NCI-H510A (cell line): ENCODE measurements at places on chromosomes 13 and 19.

DNA sequence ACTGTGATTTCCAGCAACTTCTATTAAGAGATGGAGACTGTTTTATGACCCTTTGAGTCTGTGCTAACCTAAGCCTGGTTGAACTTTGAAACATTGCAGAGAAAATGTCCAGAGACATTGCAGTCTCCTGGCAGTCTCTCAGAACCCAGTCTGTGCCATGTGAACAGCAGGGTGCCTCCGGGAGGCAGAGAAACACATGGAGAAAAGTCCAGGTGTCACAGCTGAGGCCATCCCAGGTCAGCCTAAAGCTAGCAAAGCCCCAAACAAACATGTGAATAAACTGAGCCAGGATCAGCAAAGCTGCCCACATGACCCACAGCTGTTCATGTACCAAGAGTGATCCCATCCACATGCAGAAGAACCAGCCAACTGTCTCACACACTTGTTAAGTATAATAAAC, 7.8 kb downstream of the CYP4F11 start:
- DNase-seq: no peak

DNA sequence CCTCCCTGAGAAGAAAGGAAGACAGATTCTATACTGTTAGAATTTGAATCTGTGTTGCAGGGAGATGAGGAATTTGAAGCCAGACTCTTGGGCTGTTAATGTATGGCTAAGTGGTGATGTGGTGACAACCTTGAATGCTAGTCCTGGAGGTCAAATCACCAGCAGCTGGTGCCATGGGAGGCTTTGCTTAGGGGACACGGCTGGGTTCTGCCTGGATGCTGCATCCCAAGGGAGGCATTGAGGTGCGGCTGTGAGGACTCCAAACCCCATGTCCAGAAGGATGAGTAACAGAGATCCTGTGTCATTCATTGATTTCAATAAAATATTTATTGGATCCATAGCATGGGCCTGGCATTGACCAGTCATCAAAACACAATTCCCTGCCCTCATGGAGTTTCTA, 42.3 kb downstream of the RFX2 start:
- no peak for DNase-seq

- DNase-seq: no peak
These were observed 38.8 kb downstream of the SUCLA2 start for GRCh38 chr13:47962237-47962636.

DNA sequence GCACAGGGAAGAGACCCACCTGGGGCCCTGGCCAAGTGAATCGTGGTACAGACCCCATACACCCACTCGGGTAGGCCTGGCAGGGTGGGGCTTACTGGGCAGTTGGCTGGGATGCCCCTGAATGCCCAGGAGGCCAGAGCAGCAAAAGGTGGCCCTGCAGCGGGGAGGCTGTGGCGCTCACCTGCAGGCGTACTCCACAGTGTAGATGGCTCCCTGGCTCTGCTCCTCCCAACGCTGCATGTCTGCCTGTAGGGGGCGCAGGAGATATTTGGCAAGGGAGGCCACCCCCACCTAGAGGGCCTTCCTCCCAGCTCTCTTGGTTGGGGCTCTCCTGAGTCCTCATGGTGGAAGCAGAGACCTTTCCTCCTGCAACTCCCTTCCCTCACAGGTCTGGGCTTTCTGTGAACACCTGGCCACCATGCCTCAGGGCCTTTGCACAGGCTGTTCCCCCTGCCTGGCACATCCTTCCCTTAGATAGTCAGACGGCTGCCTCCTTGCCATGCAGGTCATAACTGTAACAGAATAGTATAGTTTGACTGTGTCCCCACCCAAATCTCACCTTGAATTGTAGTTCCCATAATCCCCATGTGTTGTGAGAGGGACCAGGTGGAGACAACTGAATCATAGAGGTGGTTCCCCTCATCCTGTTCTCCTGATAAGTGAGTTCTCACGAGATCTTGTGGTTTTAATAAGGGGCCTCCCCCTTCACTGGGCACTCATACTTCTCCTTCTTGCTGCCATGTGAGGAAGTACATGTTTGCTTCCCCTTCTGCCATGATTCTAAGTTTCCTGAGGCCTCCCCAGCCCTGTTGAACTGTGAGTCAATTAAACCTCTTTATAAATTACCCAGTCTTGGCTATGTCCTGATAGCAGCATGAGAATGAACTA, 5.9 kb downstream of the BORCS8 start:
- peak; percentile 47 for DNase-seq

- DNase-seq: no peak
These were observed 49.0 kb upstream of the ZNF780A start for GRCh38 chr19:40139533-40140287.

GRCh38 chr19:43639519-43640423, at the start of gene CADM4:
TSS of gene CADM4 (minus strand) at chr19:43639850. CDS start at chr19:43639790, 60 bp downstream.
- no peak for DNase-seq

DNA sequence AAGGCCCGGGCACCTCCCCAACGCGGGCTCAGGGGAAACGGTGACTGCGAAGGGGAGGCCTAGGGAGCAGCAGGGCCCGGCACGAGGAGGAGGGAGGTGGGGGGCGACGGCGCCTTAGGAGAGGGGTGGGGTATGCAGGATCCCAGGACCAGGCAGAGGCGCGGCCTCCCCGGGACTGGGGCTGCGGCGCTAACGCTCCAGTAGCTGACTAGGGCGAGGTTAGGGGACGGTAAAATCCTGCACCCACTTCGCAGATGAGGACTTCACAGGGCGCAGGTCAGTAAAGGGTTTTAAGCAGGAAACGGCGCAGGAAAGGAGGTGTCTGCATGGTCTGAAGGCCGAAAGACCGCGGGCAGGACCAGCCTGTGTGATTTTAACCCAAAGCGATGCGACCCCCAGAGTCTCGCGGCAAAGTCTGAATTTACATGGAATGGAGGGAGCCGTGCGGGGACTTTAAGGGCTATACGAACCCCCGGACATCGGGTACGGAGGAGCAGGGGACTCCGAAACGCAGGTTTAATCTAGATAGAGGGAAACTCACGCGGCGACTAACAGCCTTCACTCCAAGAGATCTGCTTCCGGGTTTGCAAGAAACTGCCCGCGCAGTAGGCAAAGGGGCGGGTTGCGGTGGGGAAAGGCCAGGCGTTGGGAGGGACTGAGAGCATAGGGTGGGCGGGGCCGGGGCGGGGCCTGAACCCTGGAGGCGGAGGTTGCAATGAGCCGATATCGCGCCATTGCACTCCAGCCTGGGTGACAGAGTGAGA, at the start of gene ZNF665:
TSS of gene ZNF665 (minus strand) at position 588 of the 764 bp plus-strand sequence. CDS start 10,460 bp downstream, outside the sequence.
- no peak for DNase-seq

GRCh38 chr19:16371540-16371986, 46.9 kb downstream of the KLF2 start:
- no peak for DNase-seq

- DNase-seq: no peak
These were observed 4.5 kb downstream of the RELB start for GRCh38 chr19:45005787-45006186.

GRCh38 chr13:40599747-40600146, 66.7 kb downstream of the FOXO1 start:
- DNase-seq: no peak

DNA sequence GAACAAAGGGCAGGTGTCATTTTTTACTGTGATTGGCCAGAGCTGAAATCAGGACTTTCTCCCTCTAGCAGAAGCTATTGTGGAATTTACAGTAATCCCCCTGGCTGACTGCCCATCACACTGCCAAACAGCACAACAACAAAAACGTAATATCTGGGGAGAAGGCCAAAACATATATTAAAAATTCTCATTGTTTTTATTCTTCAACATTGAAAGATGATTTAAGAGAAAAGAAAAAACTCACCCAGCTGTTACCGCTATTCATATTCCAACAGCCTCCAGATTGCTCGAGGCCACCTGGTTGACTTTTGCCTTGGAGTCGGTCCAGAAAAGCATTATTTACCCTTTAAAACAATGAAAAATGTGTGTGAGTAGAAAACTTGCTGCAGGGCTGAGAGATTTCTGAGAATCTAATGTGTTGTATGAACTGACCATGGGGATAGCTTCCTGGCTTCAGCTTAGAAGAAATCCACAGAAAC, 97.2 kb downstream of the EPSTI1 start:
- DNase-seq: no peak

DNA sequence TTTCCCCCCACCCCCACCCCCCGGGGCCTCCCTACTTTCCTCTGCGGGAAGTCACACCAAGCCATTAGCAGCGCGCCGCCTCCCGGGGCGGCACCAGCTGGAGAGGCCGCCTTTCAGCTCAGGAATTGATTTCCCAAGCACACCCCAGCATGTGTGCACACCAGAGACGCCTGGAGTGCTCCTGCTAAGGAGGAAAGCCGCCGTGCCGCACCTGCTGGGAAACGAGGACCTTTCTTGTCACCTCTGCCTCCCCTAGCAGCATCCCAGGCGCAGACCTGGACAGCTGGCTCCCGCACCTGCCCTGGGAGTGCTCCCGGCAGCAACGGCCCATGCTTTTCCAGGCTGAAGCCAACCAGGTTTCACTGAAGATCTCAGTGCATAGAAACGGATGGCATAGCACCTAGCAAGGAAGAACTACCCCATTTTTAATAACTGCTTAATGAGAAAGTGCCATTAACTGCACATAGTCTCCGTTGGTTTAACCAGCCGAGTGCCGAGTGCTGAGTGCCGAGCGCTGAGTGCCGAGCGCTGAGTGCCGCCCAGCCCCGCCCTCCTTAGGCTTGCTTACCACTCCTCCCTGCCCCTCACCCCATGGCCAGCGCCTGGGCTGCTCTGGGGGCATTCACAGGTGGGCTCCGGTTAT, 165.0 kb downstream of the USP12 start:
- peak; percentile 74 for DNase-seq

DNA sequence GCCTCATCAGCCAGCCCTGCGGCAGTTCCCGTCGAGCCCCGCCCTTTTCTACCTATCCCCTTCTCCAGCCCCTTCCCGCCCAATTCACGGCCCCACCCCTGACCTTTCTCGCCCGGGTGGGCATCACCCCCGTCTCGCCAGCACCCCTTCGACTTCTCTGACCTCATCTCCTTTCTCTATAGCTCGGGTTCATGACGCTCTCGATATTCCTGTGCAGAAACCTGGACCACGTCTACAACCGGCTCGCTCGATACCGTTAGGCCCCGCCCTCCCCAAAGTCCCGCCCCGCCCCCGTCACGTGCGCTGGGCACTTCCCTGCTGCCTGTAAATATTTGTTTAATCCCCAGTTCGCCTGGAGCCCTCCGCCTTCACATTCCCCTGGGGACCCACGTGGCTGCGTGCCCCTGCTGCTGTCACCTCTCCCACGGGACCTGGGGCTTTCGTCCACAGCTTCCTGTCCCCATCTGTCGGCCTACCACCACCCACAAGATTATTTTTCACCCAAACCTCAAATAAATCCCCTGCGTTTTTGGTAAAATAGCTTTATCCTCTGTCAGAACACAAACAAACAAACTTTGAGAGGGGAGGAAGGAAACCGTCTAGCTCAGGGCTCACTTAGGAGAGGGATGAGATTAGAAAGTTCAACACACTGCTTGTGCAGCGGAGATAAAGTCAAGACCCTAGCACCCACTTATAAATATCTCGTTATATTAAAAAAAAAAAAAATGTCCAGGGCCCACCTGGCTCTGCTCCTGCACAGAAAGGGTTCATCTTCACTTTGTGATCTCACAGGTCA, 5.1 kb downstream of the CD37 start:
- DNase-seq: no peak

- DNase-seq: peak; percentile 39
These were observed 70.5 kb downstream of the ZNF568 start for GRCh38 chr19:36986601-36987000.

DNA sequence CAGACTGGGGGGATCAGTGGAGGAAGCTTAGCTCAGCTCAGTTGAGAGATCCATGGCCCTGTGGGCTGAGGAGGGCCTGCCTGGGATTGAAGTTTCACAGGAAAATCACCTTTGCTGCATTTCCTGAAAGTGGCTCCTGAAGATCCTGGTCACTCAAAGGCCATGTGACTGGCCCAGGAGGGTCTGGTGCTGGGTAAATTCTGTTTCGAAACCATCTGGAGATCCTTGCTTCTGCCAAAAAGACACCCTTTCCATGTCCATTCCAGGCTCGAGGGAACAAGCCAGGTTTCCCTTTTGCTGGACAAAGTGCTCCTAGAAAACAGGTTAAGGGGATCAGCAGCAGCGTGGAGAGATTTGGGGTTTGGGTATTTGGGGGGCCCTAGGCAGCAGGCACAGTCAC, 293.3 kb downstream of the ZNF536 start:
- no peak for DNase-seq

DNA sequence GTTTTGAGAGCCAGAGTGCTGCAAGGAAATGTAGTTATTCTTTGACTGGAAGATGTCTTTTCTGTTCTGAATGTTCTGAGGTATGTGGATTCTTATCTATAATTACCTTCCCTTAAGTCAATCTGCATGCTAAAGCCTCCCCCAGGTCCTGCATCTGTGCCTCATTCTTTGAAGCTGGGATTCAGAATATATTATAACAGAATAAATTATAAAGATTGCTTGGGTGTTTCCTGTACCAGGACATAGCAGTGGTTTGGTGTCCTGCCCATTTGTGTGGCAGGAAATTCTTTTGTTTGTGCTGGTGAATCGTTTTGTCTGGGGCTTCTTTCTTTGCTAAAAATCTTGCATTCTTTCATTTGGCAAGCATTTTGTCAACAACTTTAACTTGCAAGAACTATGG, 60.2 kb downstream of the ITGBL1 start:
- no peak for DNase-seq

DNA sequence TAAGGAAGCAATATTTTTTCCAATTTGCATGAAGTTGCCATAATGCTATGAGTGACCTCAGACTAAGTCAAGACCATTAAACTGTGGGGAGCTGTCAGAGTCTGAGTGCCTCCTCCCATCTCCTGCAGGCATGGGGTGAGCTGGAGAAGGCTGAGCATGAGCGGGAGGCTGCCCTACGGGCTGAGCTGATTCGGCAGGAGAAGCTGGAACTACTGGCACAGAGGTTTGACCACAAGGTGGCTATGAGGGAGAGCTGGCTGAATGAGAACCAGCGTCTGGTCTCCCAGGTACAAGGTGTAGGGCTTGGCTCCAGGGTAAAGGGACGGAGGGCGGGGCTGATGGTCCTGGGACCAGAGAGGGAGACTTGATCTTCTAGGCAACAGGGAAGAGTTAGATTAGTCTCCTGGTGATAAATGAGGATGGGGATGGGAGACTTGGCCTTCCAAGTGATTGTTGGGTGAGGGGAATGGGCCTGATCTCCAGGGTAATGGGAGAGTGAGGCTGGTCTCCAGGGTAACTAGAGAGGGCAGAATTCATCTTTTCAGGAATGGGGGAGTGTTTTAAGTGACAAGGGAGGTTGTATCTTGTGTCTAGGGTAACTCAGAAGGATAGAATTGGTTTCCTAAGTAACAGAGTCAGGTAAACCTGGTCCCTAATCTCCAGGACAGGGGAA, 36.0 kb downstream of the SPTBN4 start:
- no peak for DNase-seq

DNA sequence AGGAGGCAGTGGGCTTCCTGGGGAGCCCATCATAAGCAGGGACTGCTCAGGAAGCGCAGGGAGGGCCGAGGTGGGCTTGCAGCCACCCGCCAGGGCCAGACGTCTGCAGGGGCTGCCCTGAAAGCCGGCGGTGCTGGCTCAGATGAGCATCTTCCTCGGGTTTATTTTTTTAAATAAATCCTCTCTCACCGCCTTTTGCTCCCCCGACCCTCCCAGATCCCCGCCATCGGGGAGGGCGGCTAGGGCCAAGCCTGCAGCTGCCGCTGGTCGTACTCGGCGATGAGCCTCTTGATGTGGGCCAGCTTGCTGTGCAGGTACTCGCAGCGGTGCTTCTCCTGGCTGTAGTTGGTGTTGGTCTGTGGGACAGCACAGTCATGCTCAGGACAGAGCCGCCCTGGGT, 6.6 kb upstream of the ISYNA1 start:
- no peak for DNase-seq
